ENCODE measurements at places on chromosomes 3 and 15.

DNA sequence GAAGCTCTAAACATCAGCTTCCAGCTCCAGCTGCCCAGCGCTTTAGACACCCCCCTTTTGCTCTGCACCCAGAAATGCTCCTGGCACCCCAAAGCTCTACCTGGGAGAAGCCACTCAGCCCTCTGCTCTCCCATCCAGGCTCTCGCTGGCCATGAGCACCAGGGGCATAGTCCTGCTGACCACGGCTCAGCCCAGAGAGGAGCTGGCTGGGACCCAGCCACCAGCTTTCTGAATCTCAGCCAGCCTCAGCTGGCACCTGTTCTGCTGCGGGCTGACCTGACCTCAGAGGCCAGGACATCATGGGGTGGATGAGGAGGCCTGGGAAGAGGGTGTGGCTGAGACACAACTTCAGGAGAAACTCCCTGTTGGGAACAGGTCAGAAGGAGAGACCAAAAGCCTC lies 8.6 kb downstream of the NTRK3 start:
- DNase-seq, result no peak

DNA sequence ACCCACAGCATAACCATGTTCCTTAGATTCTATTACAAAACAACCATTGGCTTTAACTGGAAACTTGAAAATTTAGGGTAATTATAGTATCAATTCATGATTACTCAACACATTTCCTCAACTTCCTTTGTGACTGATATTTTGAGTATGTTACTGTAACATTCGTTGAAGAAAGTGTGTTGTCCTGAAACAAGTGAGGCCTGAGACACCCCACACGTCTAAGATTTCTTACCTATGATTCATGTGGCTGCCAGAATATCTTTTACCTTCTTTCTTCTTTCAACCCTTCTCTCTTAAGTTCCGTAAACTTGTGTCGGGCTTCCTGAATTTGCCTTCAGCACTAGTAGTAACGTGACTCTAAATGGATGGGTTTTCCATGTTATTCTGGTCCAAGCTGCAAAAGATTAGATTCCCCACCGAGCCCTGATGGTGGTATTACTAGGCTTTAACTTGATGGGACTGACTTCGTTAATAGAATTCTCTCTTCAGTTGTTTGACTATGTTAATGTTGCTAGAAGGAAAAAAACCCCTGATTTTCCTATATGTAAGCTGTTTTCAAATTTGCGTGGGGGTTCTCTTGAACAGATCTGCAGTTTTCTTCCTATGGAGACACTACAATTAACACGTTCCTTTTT lies 296.0 kb upstream of the ICE2 start:
- no peak for DNase-seq

GRCh38 chr15:69586721-69587120 lies 134.1 kb downstream of the RPLP1 start:
- DNase-seq, result no peak

GRCh38 chr3:133674290-133674919 lies 12.7 kb upstream of the TOPBP1 start:
- DNase-seq, result no peak

- DNase-seq, result no peak
These were observed 62.0 kb upstream of the NR2E3 start for GRCh38 chr15:71748293-71748718.

DNA sequence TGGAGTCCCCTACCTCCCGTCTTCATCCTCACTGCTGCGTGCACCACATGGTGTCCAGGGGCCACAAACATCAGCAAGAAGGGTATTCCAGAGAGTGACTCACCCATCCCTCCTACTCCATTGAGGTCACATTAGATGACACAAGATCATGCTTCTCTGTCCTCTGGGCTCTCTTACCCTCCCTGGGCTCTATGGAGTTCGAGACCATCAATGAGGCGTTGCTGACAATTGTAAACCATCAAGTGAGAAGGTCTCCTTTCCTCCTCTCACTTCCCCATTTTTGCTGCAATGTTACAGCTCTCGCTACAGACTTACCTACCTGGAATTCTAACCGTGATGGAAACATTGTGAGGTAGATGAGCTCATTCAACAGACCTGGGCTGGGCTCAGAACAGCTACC lies 51.7 kb downstream of the HMCES start:
- DNase-seq, result no peak

GRCh38 chr15:62742409-62743171 lies 300.0 kb upstream of the TPM1 start:
- DNase-seq, result peak; percentile 23

- peak; percentile 10 for DNase-seq
These were observed 207.1 kb downstream of the TBC1D2B start for GRCh38 chr15:77870195-77871065.

DNA sequence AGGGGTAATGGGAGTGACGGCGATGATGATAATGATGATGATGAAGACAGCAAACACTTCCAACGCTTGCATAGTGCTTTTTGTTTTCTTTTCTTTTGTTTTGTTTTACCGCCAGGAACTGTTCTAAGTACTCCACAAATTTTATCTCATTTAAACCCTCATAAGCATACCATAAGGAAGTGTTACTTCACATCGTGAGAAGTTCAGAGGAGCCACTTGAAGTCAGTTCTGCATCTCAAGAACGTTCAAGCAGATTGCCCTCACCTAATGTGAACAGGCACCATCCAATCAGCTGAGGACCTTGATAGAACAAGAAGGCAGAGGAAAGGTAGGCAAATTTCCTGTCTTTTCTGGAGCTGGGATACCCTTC lies 104.1 kb downstream of the LSM3 start:
- no peak for DNase-seq

GRCh38 chr3:151218136-151218535 lies 15.1 kb upstream of the GPR171 start:
- DNase-seq, result no peak

GRCh38 chr3:80688814-80689213 lies 921.0 kb upstream of the ROBO1 start:
- DNase-seq, result no peak

GRCh38 chr3:183491109-183491922 lies 62.9 kb upstream of the MCF2L2 start:
- DNase-seq, result no peak

- DNase-seq, result no peak
These were observed 4.8 kb upstream of the BCL6 start for GRCh38 chr3:187750006-187750512.

DNA sequence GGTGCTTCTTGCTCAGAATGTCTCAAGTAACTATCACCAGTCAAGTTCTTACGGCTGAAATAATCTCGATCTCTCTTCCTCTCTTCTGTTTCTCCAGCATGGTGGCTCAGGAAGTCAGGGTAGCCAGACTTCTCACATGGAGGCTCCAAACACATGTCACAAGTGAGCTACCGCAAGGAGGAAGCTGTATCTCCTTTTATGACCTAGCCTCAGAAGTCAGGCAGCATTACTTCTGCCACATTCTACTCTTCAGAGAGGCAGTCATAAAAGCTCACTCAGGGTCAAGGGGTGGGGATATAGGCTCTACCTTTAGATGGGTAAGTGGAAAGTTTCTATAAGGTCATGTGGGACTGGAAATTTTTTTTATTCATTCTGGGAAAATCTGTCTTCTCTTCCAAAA lies 86.6 kb upstream of the NEO1 start:
- DNase-seq, result no peak

- DNase-seq, result no peak
These were observed 358.9 kb downstream of the PLCL2 start for GRCh38 chr3:17243621-17244020.

DNA sequence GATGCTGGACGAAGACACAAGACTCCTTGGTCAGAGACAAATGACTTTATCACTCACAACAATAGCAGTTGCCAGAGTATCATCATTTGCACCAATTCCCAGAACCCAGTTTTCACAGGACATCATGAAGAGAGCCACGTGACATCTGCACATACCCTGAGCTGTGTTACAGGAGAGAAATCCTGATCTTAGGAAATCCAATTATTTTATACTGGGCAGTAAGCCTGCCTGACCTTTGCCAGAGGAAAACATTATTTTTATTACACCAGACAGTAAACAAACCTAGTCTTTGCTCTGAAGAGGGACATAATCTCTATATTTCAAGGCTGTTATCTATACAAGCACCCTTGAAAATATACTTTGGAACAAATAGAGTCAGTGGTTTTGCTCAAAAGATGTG lies 77.4 kb downstream of the ZBBX start:
- DNase-seq, result no peak

GRCh38 chr3:50521572-50521971 lies 18.1 kb upstream of the CACNA2D2 start:
- no peak for DNase-seq

DNA sequence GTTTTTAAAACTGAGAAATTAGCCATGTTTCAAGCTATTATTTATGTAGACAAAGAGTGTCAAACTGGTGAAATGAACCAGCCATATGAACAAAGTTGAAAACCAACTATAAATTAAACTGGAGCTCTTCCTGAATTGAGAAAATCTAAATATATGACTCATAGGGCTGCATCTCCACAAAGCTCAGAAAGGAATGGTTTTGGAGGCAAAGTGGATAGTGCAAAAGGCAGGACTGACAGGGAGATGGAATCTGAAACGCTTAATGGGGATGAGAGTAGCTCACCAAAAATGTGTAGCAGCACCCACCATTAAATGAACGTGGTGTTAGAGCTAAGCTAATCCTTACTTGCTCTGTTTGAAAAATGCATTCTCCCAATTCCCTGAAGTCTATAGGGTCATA lies 1066.0 kb downstream of the AGBL1 start:
- no peak for DNase-seq

DNA sequence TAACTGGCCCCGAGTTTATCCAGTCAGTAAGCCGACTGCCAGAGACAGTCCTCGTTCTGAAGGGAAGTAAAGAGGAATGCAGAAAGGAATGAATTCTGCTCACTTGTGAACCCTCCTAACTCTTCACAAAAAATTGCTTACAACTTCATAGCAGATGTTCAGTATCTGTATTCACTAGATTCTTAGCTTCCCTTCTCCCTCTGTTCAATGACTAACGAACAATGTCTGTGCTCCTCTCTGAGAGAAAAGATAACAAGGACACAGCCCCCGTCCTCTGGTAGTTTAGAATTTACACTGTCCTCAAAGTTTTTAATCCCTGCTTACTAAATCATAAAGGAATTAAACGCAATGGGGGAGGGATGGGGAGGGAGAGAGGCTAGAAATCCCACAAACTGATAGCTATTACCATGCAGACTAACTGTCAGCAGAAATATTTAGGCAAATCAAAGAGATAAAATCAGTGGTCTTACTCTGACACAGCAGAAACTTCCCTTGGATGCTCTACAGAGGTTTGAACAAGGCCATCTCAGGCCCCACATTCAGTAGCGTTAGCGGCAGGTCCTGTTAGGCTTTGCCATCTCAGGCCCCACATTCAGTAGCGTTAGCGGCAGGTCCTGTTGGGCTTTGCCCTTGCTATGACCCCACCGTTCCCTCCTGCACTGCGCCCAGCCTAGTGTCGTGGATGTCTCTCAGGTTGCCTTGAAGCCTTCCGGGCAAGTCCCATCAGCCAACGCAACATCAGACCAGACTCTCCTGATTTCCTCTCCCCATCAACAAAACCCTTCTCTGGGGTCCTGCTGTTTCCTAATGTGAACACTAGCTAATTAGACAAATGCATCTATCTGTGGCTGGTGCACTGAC lies 23.4 kb downstream of the NRROS start:
- DNase-seq, result no peak

DNA sequence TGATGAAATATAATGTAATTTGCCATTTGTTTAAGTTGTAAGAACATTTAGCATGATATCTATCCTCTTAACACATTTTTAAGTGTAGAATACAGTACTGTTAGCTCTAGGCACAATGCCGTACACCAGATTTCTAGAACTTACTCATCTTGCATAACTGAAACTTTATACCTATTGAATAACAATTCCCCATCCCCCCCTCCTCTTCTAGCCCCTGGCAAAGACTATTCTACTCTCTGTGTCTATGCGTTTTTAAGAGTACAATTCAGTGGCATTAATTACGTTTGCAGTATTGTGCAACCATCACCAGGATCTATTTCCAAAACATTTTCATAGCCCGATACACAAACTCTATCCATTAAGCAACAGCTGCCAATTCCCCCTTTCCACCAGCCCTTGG lies 261.7 kb downstream of the PLOD2 start:
- DNase-seq, result no peak

GRCh38 chr3:166993015-166993630 lies 387.0 kb downstream of the ZBBX start:
- DNase-seq, result no peak

All from CD4-positive, alpha-beta T cell treated with Interleukin-6 at 100 ng/mL for 8 hours (primary cell).